ENCODE measurements at places on chromosomes 12 and 14.
A peak's percentile ranks its signal among the peaks of the same experiment; 100 is the strongest.

DNA sequence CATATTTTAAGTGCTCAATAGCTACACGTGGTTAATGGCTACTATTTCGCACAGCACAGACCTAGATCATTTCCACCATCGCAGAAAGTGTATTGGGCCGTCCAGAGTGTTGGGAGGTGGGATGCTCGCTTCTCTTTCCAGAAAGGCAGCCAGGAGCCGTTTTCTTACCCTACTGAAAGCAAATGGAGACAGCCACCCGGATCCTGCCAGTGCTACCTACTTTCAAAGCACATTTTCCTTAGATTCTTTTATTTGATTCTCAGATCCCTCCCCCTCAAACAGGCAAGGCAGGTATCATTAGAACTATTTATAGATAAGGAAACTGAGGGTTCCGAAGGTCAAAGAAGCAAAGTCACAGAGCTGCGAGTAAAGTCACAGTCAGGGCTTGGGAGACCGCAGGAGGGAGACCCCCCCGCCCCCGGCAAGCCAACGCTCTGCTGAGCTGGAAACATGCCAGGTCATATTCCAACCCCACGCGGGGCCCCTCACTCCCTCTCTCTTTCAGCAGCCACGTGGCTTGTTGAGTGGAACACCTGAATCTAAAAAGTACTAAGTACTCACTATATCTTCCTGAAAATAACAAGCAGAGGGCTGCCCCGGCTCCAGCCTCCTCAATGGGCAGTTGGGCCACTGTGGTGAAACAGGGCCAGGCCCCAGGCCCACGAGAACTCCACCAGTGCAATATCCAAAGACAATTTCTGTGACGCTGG lies 36.2 kb downstream of the PRIMA1 start:
- DNase-seq: no peak

DNA sequence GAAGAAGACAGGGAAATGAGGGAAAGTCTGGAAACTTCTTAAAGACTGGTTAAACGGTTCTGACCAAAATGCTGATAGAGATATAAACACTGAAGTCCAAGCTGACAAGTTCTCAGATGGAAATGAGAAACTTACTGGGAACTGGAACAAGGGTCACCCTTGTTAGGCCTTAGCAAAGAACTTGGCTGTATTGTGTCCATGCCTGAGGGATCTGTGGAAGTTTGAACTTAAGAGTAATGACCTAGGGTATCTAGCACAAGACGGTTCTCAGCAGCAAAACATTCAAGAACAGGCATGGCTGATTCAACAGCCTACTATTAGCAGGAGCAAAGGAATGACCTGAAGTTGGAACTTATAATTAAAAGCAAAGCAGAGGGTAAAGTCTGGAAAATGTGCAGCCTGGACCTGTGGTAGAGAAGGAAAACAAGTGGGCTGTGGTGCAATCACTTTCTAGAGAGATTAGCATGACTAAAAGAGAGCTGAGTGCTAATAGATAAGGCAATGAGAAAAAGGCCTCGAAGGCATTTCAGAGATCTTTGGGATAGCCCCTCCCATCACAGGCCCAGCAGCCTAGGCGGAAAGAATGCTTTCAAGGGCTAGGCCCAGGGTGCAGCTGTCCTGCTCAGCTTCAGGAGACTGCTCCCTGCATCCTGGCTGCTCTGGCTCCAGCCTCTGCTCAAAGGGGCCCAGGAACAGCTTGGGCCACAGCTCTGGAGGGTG lies 60.3 kb downstream of the ATP2B1 start:
- DNase-seq: no peak

DNA sequence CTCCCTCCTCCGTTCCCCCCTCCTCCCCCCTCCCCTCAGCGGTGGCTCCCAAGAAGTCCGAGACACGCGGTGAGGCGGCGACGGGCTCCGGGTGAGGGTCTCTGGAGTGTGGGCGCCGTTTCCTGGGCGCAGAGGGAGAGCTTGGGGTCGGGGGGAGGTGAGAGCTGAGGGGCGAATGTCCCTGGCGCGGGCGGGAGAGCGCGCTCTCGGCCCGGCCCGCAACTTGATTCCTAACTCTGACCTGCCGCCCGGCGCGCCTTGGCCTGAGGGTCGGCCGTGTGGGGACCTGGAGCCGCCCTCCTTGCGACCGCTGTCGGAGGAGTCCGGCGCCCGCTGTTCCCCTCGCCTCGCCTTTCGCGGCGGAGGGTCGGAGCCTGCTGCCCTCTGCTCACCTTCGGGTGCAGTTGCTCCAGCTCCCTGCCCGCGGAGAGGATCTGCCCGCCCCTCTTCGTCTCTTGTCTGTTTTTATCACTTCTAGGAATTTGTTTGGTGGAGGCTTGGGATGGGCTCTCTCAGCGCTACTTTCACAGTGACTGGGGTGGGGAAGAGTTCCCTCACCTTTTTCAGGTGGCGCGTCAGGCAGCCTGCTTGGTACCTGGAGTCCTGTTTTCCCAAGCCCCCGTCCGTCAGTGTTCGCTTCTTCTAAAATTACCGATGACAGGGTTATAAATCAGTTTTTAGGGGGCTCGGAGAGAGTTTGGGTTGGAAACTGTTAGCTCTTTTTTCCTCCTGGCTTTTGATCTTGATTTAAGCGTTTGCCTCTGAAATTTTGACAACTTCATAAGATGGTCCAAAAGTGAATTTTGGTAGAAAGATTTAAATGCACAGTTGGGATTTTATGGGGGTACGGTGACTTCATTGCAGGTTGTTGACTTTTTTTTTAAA lies 495 bp downstream of the ADIPOR2 start:
- DNase-seq: peak; percentile 37

DNA sequence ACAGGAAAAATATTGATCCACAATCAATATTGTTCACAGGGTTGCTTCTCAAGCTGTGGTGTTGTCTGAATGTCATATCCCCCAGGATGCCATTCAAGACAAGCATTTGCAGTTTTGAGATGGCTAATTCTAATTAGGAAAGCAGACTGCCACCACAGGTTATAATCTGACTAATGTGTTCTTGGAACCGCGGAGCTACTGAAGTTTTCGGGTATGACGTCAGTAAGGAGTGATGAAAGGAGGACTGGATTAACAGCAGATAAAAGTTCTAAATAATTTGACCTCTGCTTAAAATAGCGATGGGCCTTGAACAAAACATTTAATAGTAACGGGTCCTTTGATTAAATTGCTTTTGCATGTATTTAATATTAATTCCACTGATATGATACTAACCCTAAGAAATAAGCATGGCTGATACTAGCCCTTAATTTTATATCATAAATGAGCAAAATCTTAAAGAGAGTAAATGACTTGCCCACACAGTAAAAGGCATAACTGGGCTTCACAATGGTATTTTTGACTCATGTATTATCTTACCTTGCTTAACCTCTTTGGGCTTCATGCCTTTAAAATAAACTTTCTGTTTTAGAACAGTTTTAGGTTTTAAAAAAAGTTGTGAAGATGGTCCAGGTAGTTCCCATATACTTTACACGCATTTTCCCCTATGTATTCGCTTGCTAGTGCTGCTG lies 50.3 kb downstream of the TSHR start:
- DNase-seq: no peak

GRCh38 chr12:90839346-90839745 lies 115.6 kb downstream of the CCER1 start:
- DNase-seq: no peak

DNA sequence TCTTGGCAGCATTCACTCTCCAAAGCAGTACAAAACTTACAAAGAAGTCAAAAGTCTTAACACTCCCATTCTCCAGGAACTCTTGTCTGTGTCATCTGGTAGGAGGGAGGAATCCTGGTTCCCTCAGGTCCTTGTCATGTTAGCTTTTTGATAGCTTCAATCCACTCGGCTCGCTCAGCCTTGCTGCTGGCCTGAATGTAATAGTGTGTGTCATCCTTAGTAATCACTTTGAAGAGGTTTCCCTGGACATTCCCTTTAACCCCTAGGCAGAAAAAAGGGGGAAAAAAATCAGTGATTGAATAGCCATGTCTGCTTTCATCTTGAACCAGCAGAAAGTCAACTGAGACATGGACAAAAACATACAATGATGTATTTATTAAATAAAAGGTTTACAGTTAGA lies 24.8 kb downstream of the PLEK2 start:
- no peak for DNase-seq

- no peak for DNase-seq
Measured at GRCh38 chr14:56057767-56058166, 60.4 kb upstream of the PELI2 start.

DNA sequence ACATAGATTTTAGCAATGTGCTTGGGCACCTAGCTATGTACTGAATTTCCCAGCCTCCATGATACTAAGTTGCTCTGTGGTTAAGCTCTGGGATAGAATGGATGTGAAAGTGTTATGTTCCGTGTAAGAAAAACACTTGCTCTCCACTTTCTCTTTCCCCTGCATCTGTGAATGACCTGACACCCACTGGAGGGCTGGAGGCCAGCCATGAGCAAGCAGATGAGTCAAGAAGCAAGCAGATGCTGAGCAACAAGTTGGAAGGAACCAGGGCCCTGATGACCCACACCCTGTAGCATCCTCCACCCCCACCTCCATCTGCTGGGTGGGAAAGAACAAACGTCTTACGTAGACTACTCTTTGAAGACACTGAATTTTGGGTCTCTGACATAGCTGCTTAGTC lies 56.6 kb downstream of the EID3 start:
- no peak for DNase-seq

DNA sequence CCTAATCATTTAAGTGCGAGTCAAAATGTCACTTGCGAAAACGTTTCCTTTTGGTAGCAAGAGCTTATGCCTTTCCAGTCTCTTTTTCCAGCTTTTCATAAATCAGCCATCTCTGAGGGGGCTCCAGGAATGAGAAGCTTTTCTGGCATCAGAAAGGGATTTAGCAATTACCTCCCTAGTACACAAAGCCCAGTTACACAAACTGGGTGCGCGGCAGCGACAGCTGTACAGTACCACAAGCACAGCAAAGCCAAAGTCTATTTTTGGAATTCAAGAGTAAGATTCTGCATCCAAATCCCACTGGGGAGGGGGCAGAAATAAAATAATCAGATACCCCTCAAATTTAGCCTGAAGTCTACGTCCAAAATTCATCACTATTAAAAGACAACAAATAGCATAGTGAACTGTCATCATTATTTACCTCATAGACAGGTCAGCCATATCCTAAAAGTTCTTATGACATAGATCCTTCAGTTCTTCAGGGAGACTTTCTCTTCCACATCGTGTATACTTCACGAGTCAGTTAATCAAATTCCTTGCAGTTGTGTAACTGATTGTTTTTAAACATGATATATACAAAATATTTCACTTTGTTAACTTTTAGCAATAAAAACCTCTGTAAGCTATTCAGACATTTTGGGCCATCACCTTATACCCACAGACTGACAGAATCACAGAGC lies 150.8 kb downstream of the TTC7B start:
- no peak for DNase-seq

DNA sequence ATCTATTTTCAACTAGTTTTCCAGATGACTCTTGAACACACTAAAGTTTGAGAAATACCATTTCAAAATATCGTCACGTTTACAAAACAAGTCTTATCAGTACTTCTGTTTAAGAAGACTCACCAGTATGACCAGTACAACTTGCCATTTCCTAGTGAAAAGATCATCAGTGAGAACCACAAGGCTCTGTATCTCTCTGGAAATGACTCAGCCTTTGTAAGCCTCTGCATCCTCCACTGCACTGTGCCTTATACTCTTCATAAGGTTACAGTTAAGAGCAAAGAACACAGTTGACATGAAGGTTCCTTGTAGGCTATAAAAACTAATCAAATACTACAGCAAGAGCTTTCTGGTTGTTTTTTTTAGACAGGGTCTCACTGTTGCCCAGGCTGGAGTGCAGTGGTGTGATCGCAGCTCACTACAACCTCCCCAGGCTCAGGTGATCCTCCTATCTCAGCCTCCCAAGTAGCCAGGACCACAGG lies 5.7 kb upstream of the VTI1B start:
- no peak for DNase-seq

GRCh38 chr14:99717682-99718013 lies 33.5 kb downstream of the CYP46A1 start:
- no peak for DNase-seq

DNA sequence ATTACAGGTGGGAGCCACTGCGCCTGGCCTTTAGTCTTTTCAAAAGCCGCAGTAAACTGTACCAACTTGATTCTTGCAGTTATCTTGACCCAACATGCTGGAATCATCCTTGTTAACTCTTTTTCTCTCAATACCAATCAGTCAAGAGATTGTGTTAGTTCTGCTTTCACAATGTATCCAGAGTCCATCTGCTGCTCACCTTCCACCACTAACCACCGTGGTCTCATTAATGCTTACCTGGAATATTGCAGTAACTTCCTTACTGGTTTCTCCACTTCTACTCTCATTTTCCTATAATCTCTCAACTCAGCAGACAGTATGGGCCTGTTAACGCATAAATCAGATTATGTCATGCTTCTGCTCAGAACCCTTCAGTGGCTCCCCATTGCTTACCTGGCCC lies 62.2 kb downstream of the VEZT start:
- no peak for DNase-seq

DNA sequence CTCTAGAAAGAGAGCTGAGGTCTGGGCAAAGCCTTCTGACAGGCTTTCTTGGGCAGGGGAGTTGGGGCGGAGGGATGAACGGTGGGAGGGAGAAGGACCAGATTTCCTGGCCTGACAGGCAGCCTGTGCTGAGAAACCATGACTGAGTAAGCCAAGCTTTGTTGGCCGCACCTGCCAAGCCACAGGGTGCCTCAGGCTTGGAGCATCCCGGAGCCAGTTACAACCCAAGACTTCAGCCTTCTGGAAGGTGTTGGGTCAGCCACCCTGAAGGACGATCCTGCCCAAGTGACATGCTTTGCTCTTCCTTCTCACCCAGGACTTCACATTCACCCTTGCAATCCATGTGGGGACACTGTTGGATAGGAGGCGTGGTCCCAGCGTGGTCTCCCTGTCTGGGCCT lies 21.0 kb upstream of the AQP2 start:
- no peak for DNase-seq

DNA sequence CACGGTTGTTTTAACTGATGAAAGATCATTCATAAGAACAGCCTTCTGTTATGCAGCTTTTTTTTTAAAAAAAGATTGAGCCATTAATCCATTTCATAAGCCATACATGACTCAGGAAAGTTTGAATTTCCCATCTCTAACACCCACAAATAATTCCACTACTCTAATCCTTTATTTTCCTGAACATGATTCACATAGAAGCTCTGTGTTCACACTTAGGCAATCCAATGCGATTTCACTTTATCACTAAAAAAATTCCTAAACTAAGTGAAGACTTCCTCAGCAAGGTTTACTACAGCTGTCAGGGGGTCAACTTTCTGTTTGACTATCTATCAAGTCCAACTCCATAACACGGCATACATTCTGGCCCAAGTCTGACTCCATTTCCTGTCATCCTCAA lies 25.9 kb downstream of the PKP2 start:
- DNase-seq: no peak

DNA sequence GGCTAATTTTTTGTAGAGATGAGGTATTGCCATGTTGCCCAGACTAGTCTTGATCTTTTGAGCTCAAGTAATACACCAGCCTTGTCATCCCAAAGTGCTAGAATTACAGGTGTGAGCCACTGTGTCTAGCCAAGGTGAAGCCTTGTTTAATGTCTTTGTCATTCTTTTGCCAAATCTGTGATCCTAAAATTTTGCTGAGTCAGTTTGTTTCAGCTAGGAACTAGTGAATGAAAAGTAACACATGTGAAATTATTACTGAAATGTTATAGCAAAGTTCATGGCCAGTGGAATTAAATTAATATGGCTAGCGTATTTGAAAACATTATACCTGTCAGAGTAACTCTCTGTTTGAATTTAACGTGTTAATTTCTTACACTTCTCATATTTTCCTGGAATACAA lies 26.5 kb upstream of the EPS8 start:
- no peak for DNase-seq

- no peak for DNase-seq
Measured at GRCh38 chr12:16118586-16118985, 158.9 kb downstream of the SLC15A5 start.
